Omental fat pad (tissue), 4 donors: ENCODE measurements at places on chromosomes 2 and 18.

DNA sequence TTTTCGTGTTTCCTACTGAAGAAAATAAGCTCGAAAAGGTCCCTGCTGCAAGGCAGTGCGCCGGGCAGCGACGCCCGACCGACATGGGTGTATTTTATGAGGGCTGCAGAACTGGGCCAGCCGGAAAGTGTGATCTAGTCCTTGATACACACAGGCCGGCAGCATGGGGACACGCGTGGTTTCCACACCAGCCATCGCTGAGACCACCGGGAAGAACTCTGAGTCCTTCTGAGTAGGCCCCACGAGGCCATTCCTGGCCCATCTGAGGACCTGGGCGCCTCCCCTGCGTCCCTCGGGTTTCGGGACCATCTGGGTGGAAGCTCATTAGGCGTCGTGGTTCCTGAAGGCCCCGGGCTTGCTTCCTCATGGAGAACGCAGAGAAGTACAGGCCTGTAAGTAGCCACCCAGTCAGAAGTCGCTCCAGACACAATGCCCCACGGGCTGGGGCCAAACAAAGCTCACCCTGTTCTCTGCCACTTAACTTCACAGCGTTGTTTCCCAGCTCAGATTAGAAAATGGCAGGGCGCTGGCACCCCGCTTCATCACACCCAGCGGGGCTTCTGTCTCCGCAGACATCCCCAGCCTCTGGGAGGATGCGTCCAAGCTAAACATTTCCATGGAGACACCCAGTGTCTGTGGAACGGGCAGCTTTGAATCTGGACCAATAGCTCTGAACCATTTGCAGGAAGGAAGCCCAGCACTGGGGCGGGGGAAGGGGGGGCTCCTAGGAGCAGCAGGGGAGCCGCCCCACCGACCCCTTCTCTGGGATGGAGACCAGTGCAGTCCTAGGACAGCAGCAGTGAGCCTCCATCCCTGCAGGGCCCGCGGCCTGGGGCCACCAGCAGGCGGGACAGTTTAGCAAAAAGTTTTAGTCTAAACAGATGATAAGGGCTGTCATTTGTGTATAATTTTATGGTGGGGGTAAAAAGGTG, 2.4 kb downstream of the NFATC1 start:
- DNase-seq: no peak

- no peak for DNase-seq
These were observed 16.3 kb downstream of the CNDP2 start for GRCh38 chr18:74512321-74513053.

DNA sequence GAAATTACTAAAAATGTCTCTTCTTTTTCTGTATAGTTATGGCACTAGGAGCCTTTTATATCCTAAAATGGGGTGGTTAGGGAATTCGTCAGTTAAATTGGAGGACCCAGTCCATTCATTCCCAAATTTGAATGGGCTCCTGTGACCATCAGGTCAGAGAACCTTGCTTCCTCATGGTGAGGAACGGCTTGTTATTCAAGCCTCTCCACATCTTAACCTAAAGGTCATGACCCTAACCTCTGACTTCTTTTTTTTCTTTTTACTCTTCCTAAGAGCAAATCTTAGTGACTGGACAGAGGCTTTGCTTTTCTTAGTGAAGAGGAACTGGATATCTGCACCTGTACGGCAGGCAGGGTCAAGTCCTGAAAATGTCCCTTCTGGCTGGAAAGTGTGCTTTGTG, 53.1 kb downstream of the GREB1L start:
- no peak for DNase-seq

DNA sequence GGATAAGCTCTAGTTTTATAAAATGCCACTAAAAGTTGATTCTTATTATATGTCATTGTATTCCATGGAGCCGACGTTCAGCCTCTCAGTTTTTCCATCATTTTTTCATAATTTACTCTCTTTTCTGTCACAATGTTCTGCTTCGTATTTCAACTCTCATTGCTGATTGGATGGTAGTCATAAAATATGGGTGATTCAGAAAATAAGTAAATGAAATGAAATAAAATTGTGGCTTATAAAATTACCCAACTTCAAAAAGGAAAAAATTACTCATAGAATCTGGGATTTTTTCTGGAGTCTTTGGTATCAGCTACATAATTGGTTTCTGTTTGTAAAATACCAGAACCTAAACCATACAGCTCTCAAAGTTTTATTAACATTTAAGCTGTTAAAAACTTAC, 139.7 kb upstream of the ITGA4 start:
- no peak for DNase-seq

- no peak for DNase-seq
These were observed 21.3 kb downstream of the PPP3R1 start for GRCh38 chr2:68231061-68231372.

GRCh38 chr2:455015-455705, 167.3 kb upstream of the ALKAL2 start:
- no peak for DNase-seq

GRCh38 chr2:30915486-30915885, 108.2 kb upstream of the CAPN13 start:
- no peak for DNase-seq

GRCh38 chr2:159046966-159047365, 78.5 kb downstream of the TANC1 start:
- DNase-seq: no peak

DNA sequence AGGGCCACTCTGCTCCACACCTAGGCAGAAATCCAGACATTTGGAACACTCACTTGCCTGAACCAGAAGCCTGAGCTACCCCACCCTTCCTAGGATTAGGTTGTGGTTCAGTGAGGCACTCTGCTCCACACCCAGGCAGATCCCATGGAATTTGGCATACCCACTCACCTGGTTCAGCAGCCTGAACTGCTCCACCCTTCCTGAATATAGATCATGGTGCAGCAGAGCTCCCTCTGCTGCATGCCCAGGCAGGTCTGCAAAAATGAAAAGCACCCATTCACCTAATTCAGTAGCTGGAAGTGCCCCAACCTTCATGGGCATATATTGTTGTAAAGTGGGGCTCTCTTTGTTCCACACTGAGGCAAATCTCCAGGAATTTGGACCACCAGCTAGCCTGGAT, 185.1 kb upstream of the CNTNAP5 start:
- no peak for DNase-seq

DNA sequence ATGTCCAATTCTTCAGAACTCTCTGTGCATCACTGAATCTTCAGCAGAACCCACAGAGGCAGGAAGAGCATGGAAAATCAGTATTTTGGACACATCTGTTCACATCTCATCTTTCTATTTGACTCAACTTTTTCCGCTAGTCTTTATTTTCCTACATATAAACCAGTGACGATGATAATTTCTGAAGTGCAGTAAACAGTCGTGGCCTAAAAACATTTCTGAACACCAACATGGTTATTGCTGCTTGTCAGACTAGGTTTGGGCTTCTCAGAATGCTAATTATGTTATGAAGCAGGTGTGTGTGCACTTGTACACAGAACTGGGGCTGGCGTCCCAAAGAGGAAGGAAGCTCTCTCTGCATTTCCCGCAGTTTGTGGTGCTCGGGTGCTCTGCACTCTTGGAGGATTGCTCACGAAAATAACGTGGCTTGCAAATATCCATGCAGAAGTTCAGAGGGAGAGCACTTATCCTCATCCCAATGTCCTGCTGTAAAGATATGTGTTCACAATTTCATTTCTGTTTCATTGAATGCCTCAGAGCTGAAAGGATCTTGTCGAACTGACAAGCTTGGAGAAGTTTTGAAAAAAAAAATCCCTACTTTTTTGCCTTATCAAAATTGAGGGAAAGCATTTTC, 50.8 kb downstream of the EDAR start:
- no peak for DNase-seq

GRCh38 chr2:147487286-147487977, 357.4 kb upstream of the ACVR2A start:
- no peak for DNase-seq

- DNase-seq: no peak
These were observed 2.4 kb upstream of the ARHGEF4 start for GRCh38 chr2:130834091-130834930.

- no peak for DNase-seq
These were observed 135.2 kb downstream of the PRPF40A start for GRCh38 chr2:152582081-152582480.

DNA sequence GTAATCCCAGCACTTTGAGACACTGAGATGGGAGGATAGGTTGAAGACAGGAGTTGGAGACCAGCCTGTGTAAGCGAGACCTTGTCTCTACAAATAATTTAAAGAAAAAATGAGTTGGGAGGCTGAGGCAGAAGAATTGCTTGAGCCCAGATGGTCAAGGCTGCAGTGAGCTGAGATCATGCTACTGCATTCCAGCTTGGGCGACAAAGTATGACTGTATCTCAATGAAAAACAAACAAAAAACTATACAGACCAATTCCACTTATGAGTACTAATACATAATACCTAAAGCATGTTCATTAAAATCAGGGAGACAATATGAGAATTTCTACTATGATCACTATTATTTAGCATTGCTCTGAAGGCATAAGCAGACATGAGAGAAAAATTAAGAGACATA, 12.6 kb downstream of the RNF149 start:
- DNase-seq: no peak

DNA sequence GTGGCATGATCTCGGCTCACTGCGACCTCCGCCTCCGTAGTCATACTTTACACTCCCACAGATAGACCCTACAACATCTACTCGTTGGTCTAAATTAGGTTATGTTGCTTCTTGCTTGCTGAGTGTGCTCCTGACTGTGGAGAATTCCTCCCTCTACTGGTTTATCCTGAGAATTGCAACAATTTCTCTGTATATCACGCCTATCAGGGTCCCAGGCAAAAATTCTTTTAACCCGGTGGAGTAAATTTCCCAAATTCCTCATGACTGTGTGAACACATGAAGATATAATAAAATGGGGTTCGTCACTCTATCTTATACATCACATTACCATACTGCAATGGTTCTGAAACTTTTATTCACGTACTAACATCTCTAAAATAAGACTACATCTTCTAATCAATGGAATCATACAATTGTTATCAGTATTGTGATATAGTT, 156.7 kb downstream of the EVA1A start:
- DNase-seq: no peak

DNA sequence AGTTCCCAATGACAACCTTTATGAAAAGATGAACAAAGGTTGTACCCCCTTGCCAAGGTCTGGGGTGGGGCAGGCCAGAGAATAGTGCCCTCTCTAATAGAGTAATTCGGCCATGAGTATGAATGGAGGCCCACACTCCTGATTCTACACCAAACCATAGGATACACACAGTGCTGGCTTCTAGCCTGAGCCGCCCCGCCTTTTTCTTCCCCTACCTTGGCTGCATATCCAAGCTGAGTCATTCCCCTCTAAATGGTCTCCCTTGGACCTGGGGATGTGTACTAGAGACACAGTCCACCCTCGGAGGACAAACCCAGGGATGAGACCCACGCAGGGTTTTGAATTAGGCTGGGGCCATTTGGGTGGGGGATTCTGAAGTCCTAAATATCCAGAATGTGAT, 107.2 kb upstream of the CAPN13 start:
- no peak for DNase-seq

DNA sequence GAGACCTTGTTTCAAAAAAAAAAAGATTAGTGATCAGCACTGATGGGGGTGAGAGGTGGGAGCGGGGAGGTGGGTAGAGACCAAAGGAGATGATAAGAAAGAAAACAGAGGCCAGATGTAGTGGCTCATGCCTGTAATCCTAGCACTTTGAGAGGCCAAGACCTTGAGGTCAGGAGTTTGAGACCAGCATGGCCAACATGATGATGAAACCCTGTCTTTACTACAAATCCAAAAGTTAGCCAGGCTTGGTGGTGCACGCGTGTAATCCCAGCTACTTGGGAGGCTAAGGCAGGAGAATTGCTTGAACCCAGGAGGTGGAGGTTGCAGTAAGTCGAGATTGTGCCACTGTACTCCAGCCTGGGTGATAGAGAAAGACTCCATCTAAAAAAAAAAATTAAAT, 9.5 kb upstream of the SLC35F6 start:
- no peak for DNase-seq

DNA sequence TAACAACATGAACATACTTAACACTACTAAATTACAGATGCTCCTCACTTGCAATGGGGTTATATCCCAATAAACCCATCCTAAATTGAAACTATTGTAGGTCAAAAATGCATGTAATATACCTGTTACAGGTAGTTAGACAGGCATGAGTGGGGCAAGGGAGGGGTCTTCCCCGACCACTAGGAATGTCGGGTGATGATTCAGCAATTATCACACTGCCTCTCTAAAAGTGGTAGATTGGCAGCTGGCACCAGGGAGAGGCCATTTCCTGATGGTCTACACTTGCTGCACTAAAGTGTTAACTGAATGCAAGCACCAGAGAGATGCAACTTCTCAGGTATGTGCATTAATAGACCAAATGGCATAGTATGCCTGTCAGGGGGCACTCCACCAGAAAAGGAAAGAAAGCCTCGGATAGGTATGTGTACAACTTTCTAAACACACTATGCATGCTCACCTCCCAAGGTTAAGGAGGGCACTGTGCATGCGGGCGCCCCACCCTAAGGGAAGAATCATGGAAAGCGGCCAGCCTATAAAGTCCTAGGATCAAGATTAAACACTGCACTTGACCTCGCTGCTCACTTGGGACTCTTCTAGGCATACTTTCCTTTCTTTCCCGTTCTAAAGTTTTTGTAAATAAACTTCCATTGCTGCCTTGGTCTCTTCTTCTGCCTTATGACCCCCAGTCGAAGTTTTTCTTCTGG, 35.6 kb downstream of the PIGN start:
- no peak for DNase-seq
